ENCODE measurements at places on chromosomes 12 and 14.
A peak's percentile ranks its signal among the peaks of the same experiment; 100 is the strongest.

DNA sequence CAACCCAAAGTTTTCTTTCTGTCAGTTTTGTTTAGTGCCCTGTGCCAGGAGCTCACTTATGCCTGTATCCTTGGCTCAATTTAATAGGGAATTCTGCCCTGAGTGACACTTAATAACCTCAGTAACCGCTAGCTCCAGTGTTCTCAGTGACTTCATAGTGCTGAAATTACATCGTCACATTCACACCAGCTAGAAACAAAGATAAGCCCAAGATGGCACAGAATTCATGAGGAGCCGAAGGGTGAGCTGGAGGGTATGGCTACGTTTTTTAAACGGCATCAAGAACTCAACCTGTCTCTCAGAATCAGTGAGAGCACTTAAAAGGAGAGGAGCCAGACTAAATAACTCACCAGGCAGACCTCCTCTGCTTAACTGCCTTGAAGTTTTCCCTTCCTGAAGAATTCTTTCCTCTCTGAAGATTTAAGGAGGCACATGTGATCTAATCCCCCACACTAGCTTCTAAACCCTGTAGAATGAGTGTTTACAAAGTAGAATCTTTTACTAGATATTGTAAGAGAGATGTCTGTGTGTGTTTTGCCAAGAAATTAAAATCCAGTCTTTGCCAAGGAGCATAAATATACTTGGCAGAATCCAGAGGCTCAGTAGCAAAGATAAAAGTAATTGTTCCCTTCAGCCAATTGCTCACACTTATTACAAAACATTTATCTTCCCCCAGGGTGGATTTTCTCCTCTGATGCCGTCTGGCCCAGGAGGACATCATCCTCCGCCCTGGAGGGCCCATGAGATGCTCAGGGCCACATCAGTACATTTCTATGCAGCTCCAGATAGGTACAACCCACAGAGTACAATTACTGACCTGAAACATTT is 37.3 kb downstream of the PTGER2 start:
- DNase-seq: no peak

DNA sequence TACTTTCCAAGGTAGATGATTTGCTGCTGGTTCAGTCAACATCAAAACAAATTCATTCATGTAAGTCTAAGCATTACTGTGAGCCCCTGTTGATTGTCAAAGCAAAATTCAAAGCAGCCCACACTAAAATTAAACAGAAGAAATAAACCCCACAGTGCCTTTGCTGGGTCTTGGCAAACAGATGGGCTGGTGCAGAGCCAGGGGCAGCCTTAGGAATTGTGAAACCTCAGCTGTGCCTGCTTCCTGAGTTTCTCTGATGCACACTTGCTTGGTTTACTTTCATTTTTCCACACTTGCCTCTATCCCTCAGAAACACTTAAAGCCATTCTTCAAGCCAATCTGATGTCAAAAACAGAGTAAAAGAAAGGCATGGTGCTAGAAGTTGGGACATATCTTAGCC is 6.6 kb upstream of the PLEKHG7 start:
- DNase-seq: no peak

DNA sequence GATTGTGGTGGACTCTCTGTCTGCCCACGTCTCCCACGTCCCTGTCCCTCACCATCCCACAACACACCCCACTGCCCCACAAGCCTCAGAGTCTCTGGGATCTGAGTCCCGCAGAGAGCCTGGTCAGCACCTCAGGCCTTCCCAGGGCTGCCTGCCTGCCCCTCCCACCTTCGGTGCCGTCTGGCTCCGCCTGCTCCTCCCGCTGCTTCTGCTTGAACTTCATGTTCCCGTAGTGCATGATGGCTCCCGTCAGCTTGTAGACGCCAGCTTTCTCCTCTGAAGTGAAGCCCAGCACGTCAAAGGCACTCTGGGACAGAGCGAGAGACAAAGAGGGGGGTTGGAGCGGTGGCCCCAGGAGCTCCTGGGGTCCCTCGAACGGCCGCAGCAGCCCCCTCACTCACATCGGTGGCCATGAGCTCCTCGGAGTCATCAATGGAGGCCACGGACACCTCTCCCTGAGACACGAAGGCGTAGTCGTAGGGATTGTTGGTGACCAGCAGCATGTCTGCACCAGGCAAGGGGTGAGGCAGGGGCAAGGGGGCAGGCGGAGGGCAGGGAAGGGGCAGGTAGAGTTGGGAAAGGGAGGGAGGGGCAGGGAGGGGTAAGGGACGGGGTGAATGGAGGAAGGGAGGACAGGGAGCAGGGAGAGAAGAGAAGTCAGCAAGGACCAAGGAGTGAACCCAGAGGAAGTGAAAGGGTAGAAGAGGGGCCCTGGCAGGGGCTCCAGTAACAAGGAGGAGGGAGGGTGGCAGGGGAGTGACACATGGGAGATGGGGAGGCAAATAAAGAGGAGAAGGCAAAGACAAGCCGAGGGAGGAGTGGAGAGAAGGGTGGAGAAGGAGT is 5.6 kb downstream of the MYH6 start:
- no peak for DNase-seq

- DNase-seq: no peak
Observed at GRCh38 chr14:24848102-24848790, 201.7 kb downstream of the STXBP6 start.

DNA sequence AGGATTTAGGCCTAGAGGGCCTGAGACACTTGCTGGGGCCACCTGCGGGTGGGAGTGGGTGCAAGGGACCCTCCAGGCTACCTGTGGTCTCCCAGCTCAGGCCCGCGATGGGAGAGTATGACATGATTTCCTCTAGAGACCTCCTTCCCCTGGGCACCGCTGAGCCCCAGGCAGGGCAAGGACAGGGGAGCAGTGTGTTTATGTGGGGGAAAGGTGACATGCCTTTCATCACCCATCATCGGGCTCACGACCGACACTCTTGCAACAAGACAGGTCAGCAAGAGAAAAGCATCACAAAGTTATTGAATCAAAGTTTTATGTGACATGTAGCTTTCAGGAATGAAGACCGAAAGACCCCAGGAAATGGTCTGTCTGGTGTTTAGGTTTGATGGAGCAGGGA is 19.9 kb downstream of the SH2B3 start:
- DNase-seq: no peak

DNA sequence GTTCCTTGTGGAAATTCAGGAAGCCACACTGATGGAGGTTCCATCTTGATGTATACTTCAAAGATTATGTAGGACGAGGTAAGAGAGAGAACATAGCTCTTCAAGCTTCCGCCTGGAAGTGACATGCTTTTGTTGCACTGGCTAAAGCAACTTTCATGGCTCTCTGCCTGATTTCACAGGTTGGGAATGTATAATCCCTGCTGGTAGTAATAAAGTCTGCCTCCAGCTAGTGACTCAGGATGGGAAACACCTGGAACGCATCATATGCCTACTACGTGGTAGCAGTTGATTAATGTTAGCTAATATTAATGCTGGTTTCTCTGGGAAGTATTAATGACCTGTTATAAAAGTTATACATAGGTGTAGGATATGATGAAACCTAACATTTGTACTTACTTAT is 71.1 kb downstream of the PELI2 start:
- DNase-seq: peak; percentile 57

GRCh38 chr14:91385697-91386096 is 31.9 kb downstream of the CCDC88C start:
- no peak for DNase-seq

DNA sequence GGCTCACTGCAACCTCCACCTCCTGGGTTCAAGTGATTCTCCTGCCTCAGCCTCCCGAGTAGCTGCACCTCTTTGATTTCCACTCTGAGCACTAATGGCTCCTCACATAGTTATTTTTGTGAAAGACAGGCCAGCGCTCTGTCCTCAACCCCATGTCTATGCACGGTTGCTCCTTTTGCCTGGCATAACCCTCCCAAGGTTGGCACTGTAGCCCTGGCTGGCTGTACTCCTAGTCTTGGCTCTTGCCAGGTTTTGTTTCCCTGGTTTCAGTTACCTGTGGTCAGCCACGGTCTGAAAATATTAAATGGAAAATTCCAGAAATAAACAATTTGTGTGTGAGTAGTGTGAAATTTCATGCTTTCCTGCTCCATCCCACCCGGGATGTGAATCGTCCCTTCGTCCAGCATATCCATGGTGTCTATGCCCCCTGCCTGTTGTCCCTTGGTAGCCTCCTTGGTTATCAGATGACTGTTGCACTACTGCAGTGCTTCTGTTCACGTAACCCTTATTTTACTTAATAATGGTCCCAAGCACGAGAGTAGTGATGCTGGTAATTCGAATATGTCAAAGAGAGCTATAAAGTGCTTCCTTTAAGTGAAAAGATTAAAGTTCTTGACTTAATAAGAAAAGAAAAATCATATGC is 12.3 kb upstream of the DCD start:
- no peak for DNase-seq

DNA sequence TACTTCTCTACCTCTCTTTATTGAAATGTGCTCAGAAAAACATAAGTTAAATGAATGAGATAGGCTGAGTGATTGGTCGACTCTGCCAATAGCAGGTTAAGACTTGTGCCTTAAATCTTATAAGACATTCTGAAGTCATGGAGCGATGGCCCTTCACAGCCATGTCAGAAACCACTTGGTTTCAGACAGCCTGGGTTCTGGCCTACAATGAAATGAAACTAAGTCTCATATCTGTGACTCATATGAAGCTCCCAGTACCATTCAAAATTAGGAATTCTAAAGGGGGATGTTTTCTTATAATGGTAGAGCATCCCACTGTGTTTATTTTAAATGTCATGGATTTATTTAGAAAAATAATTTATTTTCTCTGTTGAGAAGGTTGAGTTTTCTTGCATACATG is 42.6 kb downstream of the PLXNC1 start:
- no peak for DNase-seq

DNA sequence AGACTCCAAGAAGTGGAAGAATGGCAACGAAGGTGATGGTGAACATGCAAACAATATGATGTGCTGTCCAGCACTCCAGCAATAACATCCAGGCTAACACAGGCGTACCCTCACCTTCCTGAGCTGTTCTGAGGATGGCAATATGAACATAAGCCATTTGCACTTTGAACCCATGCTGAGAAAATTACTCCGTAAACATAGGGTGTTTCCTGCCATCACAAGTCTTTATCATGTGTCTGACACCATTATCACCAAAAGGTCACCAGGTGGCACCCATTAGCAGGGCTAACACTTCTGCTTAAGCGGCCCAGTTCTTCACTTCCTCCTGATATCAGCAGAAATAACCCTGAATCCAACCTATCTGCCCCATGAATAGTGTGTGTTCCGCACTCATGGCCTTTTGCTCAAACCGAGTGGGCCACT is 482.8 kb downstream of the MED13L start:
- DNase-seq: no peak

- no peak for DNase-seq
Observed at GRCh38 chr12:122291431-122291830, 25.1 kb upstream of the VPS33A start.

- no peak for DNase-seq
Observed at GRCh38 chr14:68606176-68606575, 186.7 kb downstream of the ZFP36L1 start.

DNA sequence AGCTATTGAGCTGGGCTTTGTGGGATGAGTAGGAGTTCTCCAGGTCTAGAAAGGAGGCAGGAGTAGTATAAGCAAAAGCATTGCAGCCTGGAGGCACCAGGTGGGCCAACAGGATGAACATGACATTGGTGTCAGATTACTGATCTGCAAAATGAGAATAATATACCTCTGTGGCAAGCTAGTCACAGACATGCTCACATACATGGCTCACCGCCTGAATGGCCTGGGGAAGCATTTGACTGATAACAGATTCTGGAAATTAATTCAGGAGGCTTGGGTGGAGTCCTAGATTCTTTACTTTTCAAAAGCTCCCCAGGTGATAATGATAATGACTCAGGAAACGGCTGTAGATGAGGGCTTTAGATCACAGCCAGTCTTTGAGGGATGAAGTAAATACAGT is 709 bp downstream of the TCL1B start:
- DNase-seq: no peak

Measured in urothelium cell line (cell line).